ENCODE measurements at places on chromosomes 1 and 21. TPM values are rescaled to one million over a fixed set of nuclear protein-coding genes. Genes with fewer than 3 reads are reported as not detected.
A peak's percentile ranks its signal among the peaks of the same experiment; 100 is the strongest.

The KCNE2 gene
- not detected for total RNA-seq

The OLIG2 gene
- total RNA-seq, result not detected

- DNase-seq, result no peak
Measured at GRCh38 chr1:154855186-154855851, 14.8 kb downstream of the KCNN3 start.

GRCh38 chr1:67382292-67382691 lies 47.9 kb downstream of the SERBP1 start:
- no peak for DNase-seq

- no peak for DNase-seq
Measured at GRCh38 chr1:25874209-25874608, 1.3 kb downstream of the PAQR7 start.

GRCh38 chr1:246214708-246215509 lies 292.2 kb downstream of the SMYD3 start:
- DNase-seq, result no peak

- no peak for DNase-seq
Measured at GRCh38 chr1:203166192-203166940, 9.3 kb downstream of the MYBPH start.

GRCh38 chr1:157496121-157496526 lies 56.2 kb downstream of the FCRL5 start:
- peak; percentile 56 for DNase-seq
